Mammary epithelial cell (primary cell): ENCODE measurements at places on chromosomes 2 and 18. TPM values are rescaled to one million over a fixed set of nuclear protein-coding genes. Genes with fewer than 3 reads are reported as not detected.

KCNJ13 gene
- not detected in 2 replicates for total RNA-seq

ASB18 gene
- not detected for total RNA-seq

CD8B2 gene
- not detected for total RNA-seq

GPR35 gene
- 0.28 and 0.45 TPM in 2 replicates for total RNA-seq

CLEC4F gene
- not detected for total RNA-seq

SCYGR1 gene
- not detected for total RNA-seq

NTSR2 gene
- not detected for total RNA-seq

KIAA2012 gene
- under 0.01 TPM for total RNA-seq

UGT1A7 gene
- total RNA-seq, result 0.61 TPM in 1 of 2 replicates, not detected in the other

HOXD13 gene
- not detected in 2 replicates for total RNA-seq

IL36RN gene
- total RNA-seq, result 0.16 and 1.3 TPM in 2 replicates

DLX2 gene
- 7.5 and 9.9 TPM in 2 replicates for total RNA-seq

HOXD11 gene
- total RNA-seq, result not detected

CYS1 gene
- 0.73 and 1.3 TPM in 2 replicates for total RNA-seq

MC5R gene
- not detected for total RNA-seq

SLC5A7 gene
- not detected in 2 replicates for total RNA-seq

TANK gene
- total RNA-seq, result 61.8 and 67.7 TPM in 2 replicates

METTL4 gene
- total RNA-seq, result 14.5 and 18.3 TPM in 2 replicates

UGT1A3 gene
- total RNA-seq, result 0.37 and 0.40 TPM in 2 replicates

NDUFS1 gene
- total RNA-seq, result 74.6 and 75.0 TPM in 2 replicates

RBM44 gene
- total RNA-seq, result 0.14 and 0.27 TPM in 2 replicates

EIF4E2 gene
- total RNA-seq, result 49.8 and 74.6 TPM in 2 replicates

SERTAD2 gene
- total RNA-seq, result 16.0 TPM

ZC3H8 gene
- total RNA-seq, result 13.8 TPM

BCL11A gene
- 8.5 TPM for total RNA-seq

RFTN2 gene
- total RNA-seq, result under 0.01 TPM

PMAIP1 gene
- total RNA-seq, result 17.8 TPM

TMSB10 gene
- 2,535 and 4,185 TPM in 2 replicates for total RNA-seq

ZNF385B gene
- 1.2 TPM for total RNA-seq

TUBA3E gene
- not detected for total RNA-seq

NYAP2 gene
- total RNA-seq, result not detected in 2 replicates

POTEI gene
- total RNA-seq, result 0.17 TPM

IL1RL2 gene
- 0.82 and 1.2 TPM in 2 replicates for total RNA-seq

HNMT gene
- total RNA-seq, result 0.53 and 2.7 TPM in 2 replicates

LCT gene
- not detected for total RNA-seq

SLC14A1 gene
- total RNA-seq, result under 0.01 TPM

GGCX gene
- total RNA-seq, result 43.3 and 44.3 TPM in 2 replicates

OR6B2 gene
- not detected in 2 replicates for total RNA-seq

CROCC2 gene
- total RNA-seq, result not detected

PTH2R gene
- under 0.01 TPM for total RNA-seq

IL1A gene
- 17.5 TPM for total RNA-seq

TUBA4B gene
- total RNA-seq, result not detected

SERPINB7 gene
- total RNA-seq, result 42.6 and 55.6 TPM in 2 replicates

CDK15 gene
- total RNA-seq, result 3.5 and 6.1 TPM in 2 replicates

KCNS3 gene
- total RNA-seq, result 8.0 TPM

TSN gene
- 54.0 TPM for total RNA-seq

COL6A3 gene
- total RNA-seq, result 0.05 and 0.14 TPM in 2 replicates

MPPE1 gene
- total RNA-seq, result 22.8 and 33.6 TPM in 2 replicates

DNAJC5G gene
- not detected in 2 replicates for total RNA-seq

SH3RF3 gene
- 2.0 TPM for total RNA-seq

WDR43 gene
- total RNA-seq, result 122 TPM

NAB1 gene
- 43.2 TPM for total RNA-seq

CCDC148 gene
- total RNA-seq, result 0.71 and 2.1 TPM in 2 replicates
